ENCODE measurements at places on chromosomes 2 and 18. TPM values are rescaled to one million over a fixed set of nuclear protein-coding genes. Genes with fewer than 3 reads are reported as not detected.
A peak's percentile ranks its signal among the peaks of the same experiment; 100 is the strongest.

DNA sequence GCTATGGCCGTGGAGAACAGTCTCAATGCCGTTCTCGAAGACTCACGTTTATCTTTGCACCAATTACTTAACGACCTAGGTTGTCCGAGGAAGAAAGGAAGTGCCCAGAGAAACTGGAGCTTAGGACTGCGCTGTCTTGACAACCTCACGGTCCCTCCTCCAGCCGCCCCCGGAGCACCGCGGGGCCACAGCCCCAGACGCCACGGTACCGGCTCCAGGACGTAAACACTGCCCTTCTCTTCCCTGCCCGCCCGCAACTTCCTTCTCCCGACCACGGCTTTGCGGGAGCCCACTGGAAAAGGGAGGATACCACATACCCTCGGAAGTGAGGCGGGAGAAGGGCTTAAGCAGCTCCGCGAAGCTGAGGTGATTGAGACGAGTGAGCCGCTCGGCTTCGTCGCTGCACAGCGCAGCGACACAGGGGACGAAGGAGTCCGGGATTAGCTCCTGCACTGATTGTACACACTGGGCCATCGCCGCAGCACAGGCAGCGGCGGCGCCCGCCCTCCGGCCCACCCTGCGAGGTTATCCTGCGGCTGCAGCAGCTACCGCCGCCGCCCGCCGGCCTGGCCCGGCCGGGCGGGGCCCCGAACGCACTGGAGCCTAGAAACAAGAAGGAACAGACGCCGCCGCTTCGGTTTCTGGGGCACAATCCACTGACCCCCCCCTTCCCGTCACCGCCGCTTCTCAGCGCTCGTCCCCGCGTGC, 483 bp downstream of the TRAPPC8 start:
- no peaks in the 10 kb centered on the region for H3K27me3 ChIP-seq
- peak; percentile 71 for DNase-seq
- no peaks in the 10 kb centered on the region for H3K36me3 ChIP-seq
- peak overlapping the region; percentile 91 for H3K27ac ChIP-seq

- DNase-seq, result no peak
- no peaks in the 10 kb centered on the region for H3K27me3 ChIP-seq
- H3K27ac ChIP-seq, result no peak overlapping the region
- H3K36me3 ChIP-seq, result no peaks in the 10 kb centered on the region
Observed at GRCh38 chr18:32380559-32380958, 90.1 kb downstream of the GAREM1 start.

TLX2 gene
- 1.7 TPM for total RNA-seq

DNA sequence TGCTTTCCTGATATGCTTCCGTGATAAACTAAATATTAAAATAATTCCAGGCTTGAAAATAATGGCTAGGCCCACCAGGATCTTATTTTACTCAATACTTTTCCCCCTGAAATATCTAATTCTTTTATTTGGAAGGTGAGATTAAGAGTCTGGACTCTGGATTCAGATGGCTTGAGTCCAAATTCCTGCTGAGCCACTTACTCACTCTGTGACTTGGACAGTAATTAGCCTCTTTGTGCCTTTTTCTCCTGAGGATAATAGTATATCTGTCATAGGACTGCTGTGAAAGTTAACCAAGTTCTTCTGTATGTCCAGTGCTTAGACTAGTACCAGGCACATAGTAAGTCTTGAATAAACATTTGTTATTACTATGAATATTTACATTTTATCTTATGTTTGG, 127.3 kb upstream of the ERBB4 start:
- no peaks in the 10 kb centered on the region for H3K4me1 ChIP-seq
- H3K36me3 ChIP-seq, result no peaks in the 10 kb centered on the region
- H3K27ac ChIP-seq, result no peak overlapping the region
- DNase-seq, result no peak
- H3K4me3 ChIP-seq, result no peak overlapping the region

- H3K4me3 ChIP-seq, result no peak overlapping the region
- H3K4me1 ChIP-seq, result no peaks in the 10 kb centered on the region
- no peak for DNase-seq
- H3K27ac ChIP-seq, result no peak overlapping the region
- H3K27me3 ChIP-seq, result no peaks in the 10 kb centered on the region
- H3K36me3 ChIP-seq, result no peaks in the 10 kb centered on the region
Observed at GRCh38 chr2:38454081-38454480, 77.0 kb upstream of the ATL2 start.

- no peaks in the 10 kb centered on the region for H3K4me1 ChIP-seq
- H3K4me3 ChIP-seq, result no peak overlapping the region
- no peaks in the 10 kb centered on the region for H3K27me3 ChIP-seq
Observed at GRCh38 chr2:237092506-237092905, 6.8 kb downstream of the COPS8 start.

DNA sequence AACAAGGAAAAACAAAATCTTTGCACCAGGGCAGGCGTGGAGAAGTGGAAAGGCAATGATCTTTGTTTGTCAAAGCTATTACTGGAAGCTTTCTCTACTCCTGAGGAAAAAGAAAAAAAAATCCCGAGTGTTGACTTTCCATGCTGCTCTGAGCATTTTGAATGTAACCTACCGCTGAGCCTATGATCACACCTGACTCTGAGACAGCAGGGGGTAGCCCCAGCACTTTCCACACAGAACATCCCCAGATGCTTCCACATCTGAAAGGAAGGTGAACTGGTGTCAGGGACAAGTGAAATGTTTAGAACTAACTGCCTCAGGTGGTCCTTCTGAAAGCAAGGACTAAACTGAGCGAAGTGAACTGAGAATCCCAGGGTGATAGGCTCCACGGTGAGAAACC, 1315.1 kb upstream of the DDX18 start:
- H3K27ac ChIP-seq, result no peak overlapping the region
- H3K4me3 ChIP-seq, result no peak overlapping the region
- no peaks in the 10 kb centered on the region for H3K27me3 ChIP-seq
- H3K36me3 ChIP-seq, result no peaks in the 10 kb centered on the region
- H3K4me1 ChIP-seq, result no peaks in the 10 kb centered on the region
- DNase-seq, result no peak

- no peaks in the 10 kb centered on the region for H3K27me3 ChIP-seq
- H3K36me3 ChIP-seq, result no peaks in the 10 kb centered on the region
- H3K27ac ChIP-seq, result no peak overlapping the region
Observed at GRCh38 chr18:10894501-10894900, 254.9 kb downstream of the PIEZO2 start.

DNA sequence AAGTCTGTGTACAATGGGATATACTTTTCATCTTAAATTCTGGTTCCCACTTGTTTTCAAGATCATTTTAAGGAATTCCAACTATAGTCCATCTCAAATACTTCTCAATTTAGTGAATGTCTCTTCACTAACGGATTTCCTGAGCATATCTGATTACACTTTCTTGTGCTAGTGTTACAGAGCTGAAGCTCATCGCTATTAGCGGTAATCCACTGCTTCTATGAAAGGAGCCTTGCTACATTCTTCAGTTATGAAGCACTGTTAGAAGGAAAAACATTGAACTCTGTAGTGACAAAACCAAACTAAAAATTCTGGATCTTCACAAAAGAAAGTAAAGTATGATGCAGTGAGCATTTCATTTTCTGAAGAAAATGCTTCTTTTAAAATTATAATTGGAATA, 72.0 kb downstream of the AGPS start:
- H3K36me3 ChIP-seq, result no peaks in the 10 kb centered on the region
- no peaks in the 10 kb centered on the region for H3K27me3 ChIP-seq
- H3K4me3 ChIP-seq, result no peak overlapping the region
- no peaks in the 10 kb centered on the region for H3K4me1 ChIP-seq

- no peaks in the 10 kb centered on the region for H3K36me3 ChIP-seq
- no peak overlapping the region for H3K27ac ChIP-seq
- H3K27me3 ChIP-seq, result no peaks in the 10 kb centered on the region
- no peak overlapping the region for H3K4me3 ChIP-seq
- no peaks in the 10 kb centered on the region for H3K4me1 ChIP-seq
- no peak for DNase-seq
Observed at GRCh38 chr2:217568289-217568971, 434.4 kb downstream of the TNS1 start.

- H3K27me3 ChIP-seq, result no peaks in the 10 kb centered on the region
- H3K4me3 ChIP-seq, result no peak overlapping the region
- H3K36me3 ChIP-seq, result no peaks in the 10 kb centered on the region
Observed at GRCh38 chr18:3652380-3653262, 202.6 kb downstream of the TGIF1 start.

SNX17 gene
- total RNA-seq, result 75.9 TPM

DNA sequence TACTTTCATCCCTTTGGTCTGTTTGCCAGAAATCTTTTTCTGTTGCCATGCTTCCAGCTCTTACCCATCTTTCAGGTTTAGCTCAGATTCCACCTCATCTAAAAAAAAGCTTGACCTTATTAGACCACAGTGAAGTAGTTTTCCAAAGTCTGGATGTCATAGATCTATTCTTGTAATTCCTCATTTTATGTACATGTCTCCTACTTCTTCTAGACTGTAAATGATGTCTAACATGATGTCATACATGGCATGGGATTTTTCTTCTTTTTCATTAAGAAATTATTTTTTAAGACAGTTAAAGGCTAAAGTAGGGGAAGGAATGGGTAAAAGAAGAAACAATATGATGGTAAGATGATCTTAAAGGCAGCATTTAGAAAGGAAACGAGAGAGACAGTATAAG, 11.3 kb downstream of the GLS start:
- no peak for DNase-seq
- H3K4me1 ChIP-seq, result no peaks in the 10 kb centered on the region
- no peak overlapping the region for H3K4me3 ChIP-seq
- no peak overlapping the region for H3K27ac ChIP-seq

- no peak for DNase-seq
- H3K27me3 ChIP-seq, result no peaks in the 10 kb centered on the region
- no peak overlapping the region for H3K27ac ChIP-seq
- H3K36me3 ChIP-seq, result no peaks in the 10 kb centered on the region
Observed at GRCh38 chr2:10087360-10087759, 7.1 kb upstream of the CYS1 start.

CDH2 gene
- not detected for total RNA-seq

DNA sequence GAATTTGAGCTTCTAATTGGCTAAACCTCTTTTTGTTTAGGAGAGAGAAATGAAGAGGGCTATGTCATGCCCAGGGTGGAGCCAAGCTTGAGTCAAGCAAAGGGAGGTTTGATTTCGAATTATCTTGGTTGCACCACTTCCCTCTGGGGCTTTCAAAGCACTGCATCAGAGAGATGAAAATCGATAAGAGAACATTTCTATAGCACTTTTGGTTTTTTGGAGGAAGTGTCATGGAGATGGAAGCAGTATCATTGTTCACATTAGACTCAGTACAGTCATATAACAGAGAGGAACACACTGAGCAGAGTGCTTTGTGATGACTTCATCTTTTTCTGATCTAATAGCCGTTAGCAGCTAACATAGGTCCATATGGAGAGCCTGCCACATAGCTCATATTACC, 120.3 kb upstream of the UXS1 start:
- no peak overlapping the region for H3K27ac ChIP-seq
- no peaks in the 10 kb centered on the region for H3K4me1 ChIP-seq
- no peak for DNase-seq

GLI2 gene
- total RNA-seq, result 0.18 TPM

GRCh38 chr2:11065833-11066485, 89.3 kb upstream of the SLC66A3 start:
- H3K27ac ChIP-seq, result no peak overlapping the region
- no peak overlapping the region for H3K4me3 ChIP-seq
- H3K36me3 ChIP-seq, result no peaks in the 10 kb centered on the region

- DNase-seq, result no peak
- H3K36me3 ChIP-seq, result no peaks in the 10 kb centered on the region
- H3K27ac ChIP-seq, result no peak overlapping the region
- H3K4me1 ChIP-seq, result no peaks in the 10 kb centered on the region
Observed at GRCh38 chr2:186503827-186504606, 18.0 kb downstream of the ZC3H15 start.

FABP1 gene
- 598 TPM for total RNA-seq

DNA sequence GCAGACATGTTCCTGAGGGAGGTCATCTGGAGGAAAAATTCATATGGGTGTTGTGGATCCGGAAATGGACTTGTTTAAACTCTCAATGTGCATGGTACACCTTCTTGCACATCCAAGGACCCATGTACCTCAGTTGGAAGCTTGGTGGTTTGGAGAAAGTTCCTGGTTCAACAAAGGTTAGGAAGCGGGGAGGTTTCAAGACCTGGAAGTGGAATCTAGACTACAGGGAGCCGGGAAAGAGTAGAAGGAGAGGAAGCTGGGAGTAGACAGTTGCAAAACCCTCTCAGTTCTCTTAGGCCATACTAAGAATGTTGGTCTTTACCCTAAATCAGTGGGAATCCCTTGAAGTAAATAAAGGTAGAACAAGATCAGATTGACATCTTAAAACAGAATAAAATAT, 209.8 kb upstream of the SPOPL start:
- H3K4me1 ChIP-seq, result no peaks in the 10 kb centered on the region
- DNase-seq, result no peak
- H3K4me3 ChIP-seq, result no peak overlapping the region
- no peaks in the 10 kb centered on the region for H3K36me3 ChIP-seq

- H3K27me3 ChIP-seq, result no peaks in the 10 kb centered on the region
- H3K4me3 ChIP-seq, result no peak overlapping the region
- no peak overlapping the region for H3K27ac ChIP-seq
- no peaks in the 10 kb centered on the region for H3K4me1 ChIP-seq
Observed at GRCh38 chr2:217445723-217446122, 557.1 kb downstream of the TNS1 start.

GRCh38 chr18:33918571-33918970, 306.1 kb downstream of the NOL4 start:
- no peak overlapping the region for H3K4me3 ChIP-seq
- H3K27ac ChIP-seq, result no peak overlapping the region
- H3K4me1 ChIP-seq, result no peaks in the 10 kb centered on the region
- no peaks in the 10 kb centered on the region for H3K27me3 ChIP-seq
- DNase-seq, result no peak

DNA sequence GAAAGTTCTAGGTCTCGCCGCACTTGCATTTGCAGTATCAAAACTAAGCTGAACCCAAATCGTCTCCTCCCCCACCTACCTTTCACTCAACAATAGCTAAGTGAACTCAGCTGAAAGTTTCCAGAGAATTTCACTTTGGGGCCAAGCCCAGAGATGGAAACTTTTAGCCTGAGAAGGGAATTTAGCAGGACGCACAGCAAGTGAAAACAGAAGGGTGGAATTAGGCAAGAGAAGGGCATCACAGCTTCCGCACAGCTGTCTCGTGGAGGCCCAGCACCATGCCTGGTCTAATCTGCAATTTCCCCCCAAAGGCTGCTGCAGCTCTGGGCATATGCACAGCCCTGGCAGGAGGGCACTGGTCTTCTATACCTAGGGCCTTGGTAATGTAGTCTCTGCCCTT, 262.0 kb downstream of the TNS1 start:
- H3K27ac ChIP-seq, result no peak overlapping the region
- no peaks in the 10 kb centered on the region for H3K4me1 ChIP-seq
- H3K27me3 ChIP-seq, result no peaks in the 10 kb centered on the region
- no peak for DNase-seq

- peak overlapping the region; percentile 99 for H3K27ac ChIP-seq
- H3K4me3 ChIP-seq, result peak overlapping the region; percentile 93
- H3K27me3 ChIP-seq, result no peaks in the 10 kb centered on the region
- no peak for DNase-seq
Observed at GRCh38 chr2:231711677-231712450, 3.5 kb downstream of the PTMA start.

DNA sequence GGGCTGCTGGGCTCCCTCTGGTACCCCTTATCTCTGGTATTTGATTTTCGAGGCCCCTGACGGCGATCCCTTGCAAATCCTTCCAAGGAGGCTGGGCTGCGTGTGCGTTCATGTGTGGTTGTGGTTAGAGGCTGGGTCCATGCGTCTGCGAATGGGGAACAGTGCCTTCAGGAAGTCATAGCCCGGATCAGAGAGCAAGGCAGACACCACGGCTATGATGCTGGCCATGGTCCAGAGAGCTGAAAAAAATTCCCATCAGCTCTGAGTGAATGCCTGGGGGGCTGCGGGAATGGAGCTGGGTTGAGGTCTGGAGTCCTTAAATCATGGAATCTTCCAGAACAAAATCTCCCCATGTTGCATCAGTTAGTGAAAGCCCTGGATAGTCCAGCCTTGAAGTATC, 145.5 kb downstream of the ACKR3 start:
- no peak for DNase-seq
- H3K36me3 ChIP-seq, result no peaks in the 10 kb centered on the region
- H3K4me3 ChIP-seq, result no peak overlapping the region
- H3K27me3 ChIP-seq, result no peaks in the 10 kb centered on the region

Measured in Peyer's patch (tissue), 4 donors.